Glutamatergic neuron (in vitro differentiated cells): ENCODE measurements at places on chromosomes 6 and 20.

- H3K27me3 ChIP-seq: peaks cover 4% of the 10 kb centered on the region
- no peak overlapping the region for H3K4me3 ChIP-seq
- no peak overlapping the region for H3K27ac ChIP-seq
These were observed 20.7 kb upstream of the DCDC2 start for GRCh38 chr6:24378473-24379097.

DNA sequence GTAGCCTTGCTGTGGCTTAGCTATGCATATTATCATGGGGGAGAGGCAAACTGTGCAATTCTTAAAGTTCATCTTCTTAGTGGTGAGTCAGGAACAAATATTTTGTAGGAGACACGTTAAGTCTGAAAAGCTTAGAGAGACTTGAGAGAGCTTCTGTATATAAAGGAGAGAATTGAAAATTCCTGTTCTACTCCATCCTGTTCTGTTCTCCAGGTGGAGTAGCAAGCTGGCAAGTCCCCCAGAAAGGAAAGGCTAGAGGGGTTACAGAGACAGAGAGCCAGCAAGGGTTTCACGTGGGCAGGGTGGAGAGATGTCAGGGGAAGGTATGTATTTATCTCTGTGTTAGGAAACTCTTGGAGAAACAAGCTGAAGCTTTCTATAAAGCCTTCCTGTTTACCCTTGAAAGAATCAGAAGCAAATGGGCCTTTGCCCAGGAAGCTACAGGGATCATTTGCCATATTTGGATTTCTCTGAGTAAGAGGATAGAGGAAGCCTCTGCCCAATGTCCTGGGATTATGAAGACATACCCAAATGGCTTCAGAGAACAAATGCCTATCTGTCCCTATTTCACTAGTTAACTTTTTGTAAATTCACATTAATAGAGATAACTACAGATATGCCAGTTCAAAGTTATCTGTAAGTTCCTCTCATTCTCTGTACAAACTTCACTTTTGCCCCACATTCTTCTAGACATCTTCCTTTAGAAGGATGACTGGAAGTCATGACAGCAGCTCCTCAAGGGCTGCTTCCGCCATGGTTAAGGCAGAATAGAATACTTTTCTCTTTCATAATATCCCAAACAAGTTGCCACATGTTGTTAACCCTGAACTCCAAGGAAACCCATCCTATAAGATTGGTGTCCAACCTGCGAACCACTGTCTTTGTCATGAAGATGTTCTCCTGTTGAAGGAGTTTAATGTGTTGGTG is 126.7 kb upstream of the NEDD9 start:
- no peak for DNase-seq
- no peaks in the 10 kb centered on the region for H3K4me1 ChIP-seq
- H3K4me3 ChIP-seq: no peak overlapping the region
- H3K36me3 ChIP-seq: no peaks in the 10 kb centered on the region
- no peak overlapping the region for H3K27ac ChIP-seq

DNA sequence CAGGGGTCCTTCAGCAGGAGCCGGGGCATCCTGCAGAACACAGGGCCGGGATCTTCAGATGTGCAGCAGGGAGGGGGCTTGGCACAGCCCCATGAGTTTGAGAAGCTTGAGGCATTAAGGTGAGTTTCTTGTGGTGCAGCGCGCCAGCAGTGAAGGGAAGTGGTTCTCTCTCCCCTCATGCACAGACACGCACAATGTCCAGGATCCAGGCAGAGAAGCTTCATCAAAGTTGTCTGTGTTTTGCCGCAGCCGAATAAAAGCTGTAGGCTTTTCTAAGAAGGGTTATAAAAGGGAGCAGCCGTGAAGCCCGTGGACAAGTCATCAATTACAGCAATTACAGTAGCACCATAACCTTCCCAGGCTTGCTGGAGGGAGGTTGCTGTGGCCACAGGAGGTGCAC is 491.0 kb upstream of the CDH4 start:
- H3K36me3 ChIP-seq: no peaks in the 10 kb centered on the region
- H3K4me3 ChIP-seq: no peak overlapping the region
- no peaks in the 10 kb centered on the region for H3K4me1 ChIP-seq
- H3K27ac ChIP-seq: no peak overlapping the region

- DNase-seq: no peak
- H3K27ac ChIP-seq: no peak overlapping the region
- peaks cover 1% of the 10 kb centered on the region for H3K27me3 ChIP-seq
- no peaks in the 10 kb centered on the region for H3K36me3 ChIP-seq
- H3K4me3 ChIP-seq: no peak overlapping the region
- H3K4me1 ChIP-seq: no peaks in the 10 kb centered on the region
These were observed 91.6 kb downstream of the MRPL14 start for GRCh38 chr6:44035621-44036020.

GRCh38 chr6:7671581-7671980 is 54.3 kb upstream of the BMP6 start:
- H3K4me1 ChIP-seq: peaks cover 3% of the 10 kb centered on the region
- H3K27me3 ChIP-seq: peaks cover 2% of the 10 kb centered on the region
- H3K36me3 ChIP-seq: no peaks in the 10 kb centered on the region

DNA sequence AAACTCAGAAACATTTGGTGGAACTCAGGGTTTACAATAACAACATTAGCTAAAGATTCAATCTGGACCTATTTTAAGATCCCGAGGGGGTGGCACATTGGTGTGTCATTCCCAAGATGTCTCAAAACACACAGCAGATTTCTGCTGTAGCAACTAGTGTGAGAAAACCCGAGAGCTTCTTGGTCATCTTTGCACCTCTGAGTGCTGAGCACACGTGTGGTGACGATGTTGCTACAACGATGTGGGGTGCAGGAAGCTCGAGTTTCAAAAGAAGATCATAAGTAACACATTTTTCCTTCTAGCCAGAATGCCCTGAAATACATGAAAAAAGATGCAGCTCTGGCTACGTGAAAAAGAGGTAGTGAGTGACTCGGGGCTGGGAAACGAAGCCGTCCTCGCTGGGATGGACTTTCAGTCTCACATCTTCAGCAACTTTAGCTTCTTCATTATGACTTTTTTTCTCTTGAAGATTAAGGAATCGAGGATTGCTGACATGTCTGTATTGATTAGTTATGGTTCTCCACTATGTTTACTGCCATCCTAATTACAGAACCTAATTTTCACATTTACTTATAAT is 1.5 kb downstream of the RAMACL start:
- H3K4me3 ChIP-seq: no peak overlapping the region
- H3K36me3 ChIP-seq: no peaks in the 10 kb centered on the region
- no peak overlapping the region for H3K27ac ChIP-seq
- DNase-seq: no peak
- H3K27me3 ChIP-seq: no peaks in the 10 kb centered on the region

DNA sequence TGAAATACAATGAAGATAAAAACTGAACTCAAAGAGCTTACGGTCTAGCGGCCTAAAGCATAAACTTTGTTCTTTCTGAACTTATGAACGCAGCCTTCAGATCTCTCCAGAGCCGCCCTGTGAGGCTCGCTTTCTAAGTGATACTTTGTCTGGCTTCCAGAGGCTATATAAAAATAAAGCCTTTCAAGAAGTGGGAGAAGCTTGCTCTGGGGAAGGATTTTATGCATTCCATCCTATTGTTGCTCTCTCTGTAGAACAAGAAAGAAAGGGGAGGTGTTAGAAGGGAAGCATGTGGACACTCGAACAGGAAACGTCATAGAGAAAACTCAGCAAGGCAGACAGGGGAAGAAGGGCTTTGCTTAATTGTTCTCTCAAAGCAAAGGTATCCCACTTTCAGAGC is 77.0 kb downstream of the TBX18 start:
- no peak overlapping the region for H3K27ac ChIP-seq
- H3K27me3 ChIP-seq: no peaks in the 10 kb centered on the region
- H3K36me3 ChIP-seq: no peaks in the 10 kb centered on the region
- H3K4me3 ChIP-seq: no peak overlapping the region
- H3K4me1 ChIP-seq: no peaks in the 10 kb centered on the region
- no peak for DNase-seq

DNA sequence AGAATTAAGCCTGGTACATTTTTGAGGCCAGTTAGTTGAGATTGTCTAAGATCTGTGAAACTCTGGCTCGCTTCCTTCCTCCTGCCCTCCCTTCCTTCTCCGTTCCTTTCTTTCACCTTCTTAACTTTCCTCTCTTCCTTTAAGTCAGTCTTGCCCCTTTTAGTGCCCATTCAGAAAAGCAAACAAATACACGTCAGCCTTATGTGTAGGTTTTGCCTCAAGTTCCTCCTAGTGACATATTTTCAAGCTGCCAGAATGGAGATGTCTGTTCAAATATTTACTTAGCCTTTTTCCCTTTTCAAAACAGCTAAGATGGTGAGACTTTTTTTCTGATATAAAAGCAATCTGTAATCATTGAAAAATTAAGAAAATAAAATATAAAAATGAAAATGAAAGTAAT is 178.4 kb downstream of the FARS2 start:
- no peak for DNase-seq
- H3K36me3 ChIP-seq: peaks cover 10% of the 10 kb centered on the region
- H3K4me1 ChIP-seq: peaks cover 4% of the 10 kb centered on the region
- H3K4me3 ChIP-seq: no peak overlapping the region
- peaks cover 1% of the 10 kb centered on the region for H3K27me3 ChIP-seq

DNA sequence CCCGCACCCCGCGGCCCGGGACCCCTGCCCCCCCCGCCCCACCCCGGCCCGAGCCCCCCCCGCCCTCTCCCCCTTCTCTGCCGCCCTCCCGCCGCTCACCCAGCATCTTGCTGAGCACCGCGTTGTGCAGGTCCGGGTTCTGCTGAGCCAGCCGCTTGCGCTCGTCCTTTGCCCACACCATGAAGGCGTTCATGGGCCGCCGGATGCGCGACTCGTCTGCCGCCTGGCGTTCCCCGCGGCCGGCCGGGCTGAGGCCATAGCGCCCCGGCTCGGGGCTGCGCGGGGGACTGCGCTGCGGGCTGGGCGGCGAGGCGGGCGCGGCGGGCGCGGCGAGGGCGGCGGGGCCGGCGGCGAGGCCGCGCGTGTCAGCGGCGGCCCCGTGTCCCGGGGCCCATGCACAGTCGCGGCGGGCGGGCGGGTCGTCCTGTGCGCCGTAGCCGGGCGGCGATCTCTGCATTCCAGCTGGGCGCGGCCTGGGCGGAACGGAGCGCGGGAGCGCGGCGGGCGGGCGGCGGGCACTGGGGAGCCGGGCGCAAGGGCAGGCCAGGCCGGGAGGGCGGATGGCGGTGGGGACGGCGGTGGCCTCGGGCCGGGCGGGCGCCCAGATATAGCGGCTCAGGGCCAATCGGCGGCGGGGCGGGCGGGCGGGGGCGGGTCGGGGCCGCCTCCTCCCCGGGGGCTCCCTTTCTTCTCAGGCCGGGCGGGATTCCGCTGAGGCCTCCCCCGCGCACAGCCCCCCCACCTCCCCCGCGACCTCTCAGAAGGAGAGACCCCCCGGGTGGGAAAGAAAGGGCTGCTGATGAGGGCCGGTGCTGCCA is at the start of gene SOX18:
Gene SOX18, minus strand, starts transcription at position 580 of the 818 bp plus-strand sequence. Its CDS starts 123 bp downstream, at position 457.
- no peaks in the 10 kb centered on the region for H3K36me3 ChIP-seq
- peak; percentile 74 for DNase-seq
- peaks cover 18% of the 10 kb centered on the region for H3K27me3 ChIP-seq
- peaks cover 12% of the 10 kb centered on the region for H3K4me1 ChIP-seq
- peak within 1 kb of the TSS; percentile 49 for H3K4me3 ChIP-seq

DNA sequence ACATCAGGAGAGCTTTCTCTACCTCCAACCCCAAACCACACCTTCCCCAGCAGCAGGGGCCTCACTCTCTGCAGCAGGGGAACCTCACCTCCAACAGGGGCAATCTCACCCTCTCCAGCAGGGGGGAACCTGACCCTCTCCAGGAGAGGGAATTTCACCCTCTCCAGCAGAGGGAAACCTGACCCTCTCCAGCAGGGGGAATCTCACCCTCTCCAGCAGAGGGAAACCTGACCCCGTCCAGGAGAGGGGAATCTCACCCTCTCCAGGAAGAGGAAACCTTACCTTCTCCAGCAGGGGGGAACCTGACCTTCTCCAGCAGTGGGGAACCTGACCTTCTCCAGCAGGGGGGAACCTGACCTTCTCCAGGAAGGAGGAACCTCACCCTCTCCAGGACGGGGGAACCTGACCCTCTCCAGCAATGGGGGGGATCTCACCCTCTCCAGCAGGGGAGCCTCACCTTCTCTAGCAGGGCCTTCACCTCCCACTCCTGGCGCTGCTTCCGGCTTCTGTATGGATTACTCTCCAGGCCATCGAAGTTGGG is 3.1 kb downstream of the B3GALT4 start:
- H3K36me3 ChIP-seq: no peaks in the 10 kb centered on the region
- DNase-seq: peak; percentile 48
- H3K4me1 ChIP-seq: peaks cover 24% of the 10 kb centered on the region
- peak overlapping the region; percentile 67 for H3K4me3 ChIP-seq
- peaks cover 9% of the 10 kb centered on the region for H3K27me3 ChIP-seq
- no peak overlapping the region for H3K27ac ChIP-seq

- H3K27me3 ChIP-seq: no peaks in the 10 kb centered on the region
- no peak overlapping the region for H3K4me3 ChIP-seq
- no peaks in the 10 kb centered on the region for H3K36me3 ChIP-seq
- H3K4me1 ChIP-seq: no peaks in the 10 kb centered on the region
- no peak overlapping the region for H3K27ac ChIP-seq
These were observed 9.4 kb downstream of the MMP24 start for GRCh38 chr20:35235881-35236280.

DNA sequence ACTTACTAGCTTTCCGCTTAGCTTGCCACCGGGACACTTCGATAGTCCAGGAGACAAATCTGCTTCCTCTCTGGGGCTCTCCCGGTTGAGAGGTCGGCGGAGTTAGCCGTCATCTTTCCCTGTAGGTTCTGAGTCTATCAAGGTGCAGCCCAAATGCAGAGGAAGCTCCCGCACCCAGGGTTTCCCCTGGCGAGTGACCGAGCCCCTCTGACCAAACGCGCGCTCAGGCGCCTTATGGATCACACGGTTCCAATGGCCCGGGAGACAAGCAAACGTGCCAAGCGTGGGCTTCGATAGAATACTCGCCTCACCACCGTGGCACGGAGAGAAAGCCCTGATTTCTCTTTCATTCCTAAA is 15.8 kb upstream of the FOXC1 start:
- H3K36me3 ChIP-seq: no peaks in the 10 kb centered on the region
- no peak for DNase-seq
- H3K27ac ChIP-seq: no peak overlapping the region
- H3K4me3 ChIP-seq: no peak overlapping the region
- peaks cover 6% of the 10 kb centered on the region for H3K27me3 ChIP-seq

DNA sequence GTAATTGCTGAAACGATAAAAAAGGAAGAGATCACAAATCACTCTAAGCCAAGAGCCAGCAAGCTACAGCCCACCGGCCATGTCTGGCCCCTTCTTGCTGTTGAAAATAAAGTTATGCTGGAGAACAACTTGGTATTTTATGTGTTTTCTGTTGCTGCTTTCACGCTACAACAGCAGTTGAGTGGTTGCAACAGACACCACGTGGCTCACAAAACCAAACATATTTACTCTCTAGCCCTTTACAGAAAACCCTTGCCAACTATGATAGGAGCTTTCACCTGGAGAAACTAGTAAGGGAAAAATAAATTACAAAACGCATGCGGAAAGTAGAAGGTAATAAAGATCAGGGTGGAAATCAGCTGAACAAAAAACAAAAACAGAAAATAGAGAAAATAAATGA is 41.1 kb upstream of the SLCO4A1 start:
- no peak for DNase-seq
- H3K27me3 ChIP-seq: peaks cover 3% of the 10 kb centered on the region
- no peak overlapping the region for H3K27ac ChIP-seq
- peaks cover 10% of the 10 kb centered on the region for H3K4me1 ChIP-seq
